T-helper 1 cell (primary cell): ENCODE measurements at places on chromosomes 13 and 19.

DNA sequence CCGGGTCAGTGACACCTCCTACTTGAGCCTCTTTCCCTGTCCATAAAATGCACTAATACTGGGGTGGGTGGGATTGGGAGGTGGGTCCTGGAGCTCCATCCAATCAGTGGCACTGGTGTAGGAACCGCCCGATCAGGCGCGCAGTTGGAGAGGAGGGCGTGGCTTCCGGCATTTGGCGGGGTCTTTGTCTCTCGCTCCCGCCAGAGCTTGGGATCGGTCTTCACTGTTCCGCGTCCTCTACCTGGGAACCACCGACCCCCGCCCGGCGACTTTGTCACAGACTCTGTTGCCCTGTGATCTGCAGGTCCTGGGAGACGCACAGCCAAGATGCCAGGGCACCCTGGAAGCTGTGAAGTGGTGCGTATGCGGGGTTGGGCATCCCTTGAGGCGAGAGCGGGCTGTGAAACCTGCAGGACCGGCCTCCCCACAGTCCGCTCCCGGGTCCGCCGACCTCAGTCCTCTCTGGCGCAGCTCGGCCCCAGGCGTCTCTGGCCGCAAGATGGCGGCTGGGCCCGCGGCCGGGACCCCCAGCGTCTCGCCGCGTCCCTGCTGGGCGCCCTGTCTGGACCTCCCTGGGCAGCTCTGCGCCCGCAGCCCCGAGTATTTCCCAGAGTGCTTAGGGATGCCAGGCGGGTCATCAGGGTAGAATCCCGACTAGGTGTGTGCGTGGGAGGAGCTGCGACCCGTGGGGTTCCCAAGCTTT is 41.6 kb upstream of the ZNF730 start:
- DNase-seq = no peak

GRCh38 chr19:38252941-38253691 is 3.1 kb downstream of the PPP1R14A start:
- no peak for DNase-seq

- no peak for DNase-seq
Observed at GRCh38 chr13:104098421-104098820, 1032.2 kb upstream of the SLC10A2 start.

DNA sequence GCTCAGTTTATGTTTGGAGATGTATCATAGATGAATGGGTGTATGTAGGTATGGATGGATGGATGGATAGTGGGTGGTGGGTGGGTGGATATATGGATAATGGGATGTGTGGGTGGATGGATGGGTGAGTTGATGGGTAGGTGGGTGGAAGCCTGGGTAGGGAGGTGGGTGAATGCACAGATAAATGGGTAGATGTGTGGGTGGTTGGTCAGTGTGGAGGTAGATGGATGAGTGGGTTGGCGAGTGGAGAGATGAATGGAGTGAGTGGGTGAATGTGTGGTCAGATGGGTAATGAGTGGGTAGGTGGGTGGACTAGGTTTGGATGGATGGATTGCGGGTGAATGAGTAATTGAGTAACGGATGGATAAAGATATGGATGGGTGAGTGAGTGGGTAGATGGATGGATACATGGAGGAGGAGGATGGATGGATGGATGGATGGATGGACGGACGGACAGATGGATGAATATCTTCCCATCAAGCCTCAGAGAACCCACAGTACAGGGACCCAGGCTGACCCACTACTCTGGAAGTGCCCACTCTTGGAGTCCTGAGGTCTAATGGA is 13.4 kb downstream of the MEIS3 start:
- no peak for DNase-seq

GRCh38 chr13:108558489-108558888 is 70.9 kb upstream of the MYO16 start:
- DNase-seq = no peak

- DNase-seq = no peak
Observed at GRCh38 chr13:107277911-107278310, 710.0 kb upstream of the ARGLU1 start.

GRCh38 chr13:42812316-42812715 is 30.9 kb downstream of the FAM216B start:
- DNase-seq = no peak

DNA sequence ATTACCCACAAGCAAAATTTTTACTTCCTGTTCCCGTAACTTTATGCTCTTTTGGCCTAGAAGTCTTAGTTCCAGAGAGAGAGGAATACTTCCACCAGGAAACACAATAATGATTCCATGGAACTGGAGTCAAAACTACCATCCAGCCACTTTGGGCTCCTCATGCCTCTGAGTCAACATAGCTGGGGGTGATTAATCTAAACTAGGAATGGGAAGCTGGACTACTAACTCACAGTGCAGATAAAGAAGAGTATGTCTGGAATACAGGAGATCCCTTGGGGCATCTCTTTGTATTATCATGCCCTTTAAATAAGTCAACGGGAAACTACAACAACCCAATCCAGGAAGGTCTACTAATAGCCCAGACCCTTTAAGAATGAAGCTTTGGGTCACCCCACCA is 8.9 kb upstream of the ELF1 start:
- no peak for DNase-seq

- no peak for DNase-seq
Observed at GRCh38 chr13:40878321-40878720, 88.9 kb downstream of the SLC25A15 start.

DNA sequence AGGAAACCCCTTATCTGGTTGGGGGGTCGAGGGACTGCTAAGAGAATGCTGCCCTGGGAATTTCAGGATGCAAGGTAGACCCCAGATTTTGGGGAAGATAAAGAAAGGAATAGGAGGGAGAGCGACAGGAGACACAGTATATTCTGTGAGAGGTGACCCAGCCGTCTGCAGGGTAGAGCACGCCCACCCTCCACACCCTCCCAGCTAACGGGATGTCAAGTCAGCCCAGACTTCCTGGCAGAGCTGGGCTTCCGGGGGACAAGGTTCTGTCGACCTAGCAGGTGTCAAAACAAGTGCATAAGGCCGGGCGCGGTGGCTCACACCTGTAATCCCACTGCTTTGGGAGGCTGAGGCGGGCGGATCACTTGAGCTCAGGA is 695 bp upstream of the PRR36 start:
- DNase-seq = no peak

DNA sequence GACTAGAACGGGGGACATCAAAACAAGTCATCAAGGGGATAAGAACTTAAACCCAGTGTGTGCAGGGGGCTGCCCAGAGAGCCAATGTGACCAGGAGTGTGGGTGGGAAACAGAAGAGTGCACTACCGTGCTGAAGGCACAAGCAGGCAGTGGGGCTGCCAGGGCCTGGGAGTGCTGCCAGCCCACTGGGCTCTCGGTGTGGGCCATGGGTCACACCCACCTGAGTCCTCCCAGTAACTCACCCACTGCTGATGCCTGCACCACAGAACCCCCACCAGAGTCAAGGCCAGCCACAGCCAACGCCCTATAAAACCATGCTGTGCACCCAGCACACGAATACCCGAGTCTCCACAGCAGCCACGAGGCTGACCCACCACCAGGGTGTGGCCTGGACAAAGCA is 8.5 kb downstream of the MED26 start:
- DNase-seq = no peak

- DNase-seq = peak; percentile 70
Observed at GRCh38 chr19:34269968-34270621, 15.7 kb downstream of the GARRE1 start.

GRCh38 chr13:31427151-31428100 is 227.7 kb downstream of the B3GLCT start:
- DNase-seq = no peak

GRCh38 chr13:40130871-40131636 is 475.6 kb downstream of the COG6 start:
- no peak for DNase-seq

DNA sequence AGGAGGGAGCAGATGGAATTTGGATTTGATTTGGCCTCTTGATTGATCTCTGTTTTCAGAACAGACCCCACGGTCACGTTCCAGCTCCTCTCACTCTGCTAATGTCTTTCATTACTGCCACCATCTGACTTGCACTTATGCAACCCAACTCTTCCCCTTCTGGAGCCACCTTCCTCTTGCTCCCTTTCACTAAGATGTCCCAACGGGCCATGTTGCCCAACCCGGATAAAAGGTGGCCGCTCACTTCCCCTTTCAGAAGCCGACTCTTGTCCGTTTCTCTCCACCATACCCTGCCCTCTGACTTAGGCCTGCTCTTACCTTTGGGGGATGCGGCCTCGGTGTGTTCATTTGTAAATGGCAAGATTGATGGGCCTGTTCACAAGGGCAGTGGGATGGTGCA is 27.4 kb upstream of the CYP4F8 start:
- DNase-seq = no peak

GRCh38 chr13:28984326-28984725 is 164.2 kb downstream of the MTUS2 start:
- no peak for DNase-seq

DNA sequence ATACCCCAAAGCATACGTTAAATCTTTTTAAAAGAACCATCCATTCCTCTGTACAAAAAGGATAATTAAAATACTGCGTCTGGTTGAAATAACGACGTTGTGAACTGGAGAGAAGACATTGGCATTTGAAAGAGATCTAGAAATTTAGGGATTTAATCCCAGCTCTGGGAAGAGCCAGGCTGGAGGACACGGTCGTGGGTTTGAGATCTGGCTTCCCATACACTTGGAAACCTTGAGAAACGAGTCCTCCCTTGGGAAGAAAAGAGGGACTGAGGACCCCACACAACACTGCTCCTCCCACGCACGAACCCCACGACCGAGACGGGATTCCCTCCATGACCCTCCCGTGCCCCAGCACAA is 625 bp downstream of the ZNF709 start:
- DNase-seq = no peak

DNA sequence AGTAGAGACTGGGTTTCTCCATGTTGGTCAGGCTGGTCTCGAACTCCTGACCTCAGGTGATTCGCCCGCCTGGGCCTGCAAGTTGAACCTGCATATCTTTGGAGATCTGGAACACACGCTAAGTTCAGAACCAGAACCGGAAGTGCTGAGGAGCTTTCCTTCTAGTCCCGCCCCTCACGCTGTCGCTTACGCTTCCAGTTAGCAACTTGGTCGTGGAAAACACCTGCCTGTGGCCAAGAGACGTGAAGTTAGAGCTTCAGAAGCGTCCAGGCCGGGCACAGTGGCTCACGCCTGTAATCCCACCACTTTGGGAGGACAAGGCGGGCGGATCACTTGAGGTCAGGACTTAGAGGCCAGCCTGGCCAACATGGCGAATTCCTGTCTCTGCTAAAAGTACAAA is 15.0 kb upstream of the ZNF57 start:
- no peak for DNase-seq
